Ascending aorta (tissue), 2 donors: ENCODE measurements at places on chromosomes 7 and 10.

GRCh38 chr7:93054975-93055374, 62.8 kb downstream of the SAMD9 start:
- no peak for DNase-seq

GRCh38 chr10:88110355-88110754, 246.9 kb downstream of the PTEN start:
- DNase-seq = no peak

GRCh38 chr7:9945857-9946256, 1027.8 kb upstream of the PHF14 start:
- no peak for DNase-seq

DNA sequence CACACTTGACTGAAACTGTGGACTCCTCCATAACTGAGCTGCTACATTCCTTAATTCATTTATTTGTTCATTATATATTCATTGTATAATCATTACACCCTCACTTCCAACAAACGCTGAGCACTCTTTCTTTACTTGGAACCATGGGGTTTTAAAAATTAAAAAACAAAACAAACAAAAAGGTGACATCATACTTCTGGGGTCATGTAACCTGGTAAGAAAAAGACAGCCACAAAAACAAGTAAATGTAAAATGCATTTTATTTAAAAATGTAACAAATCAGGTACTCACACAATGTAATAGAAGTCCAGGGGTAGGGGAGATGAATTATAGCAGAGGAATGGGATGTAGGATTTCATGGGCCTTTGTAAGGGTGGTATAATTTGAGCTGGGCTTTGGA, 25.1 kb downstream of the PLEKHS1 start:
- no peak for DNase-seq
